ENCODE measurements at places on chromosomes 2 and 18.

- no peak overlapping the region for H3K27ac ChIP-seq
- no peaks in the 10 kb centered on the region for H3K27me3 ChIP-seq
- H3K4me1 ChIP-seq: no peaks in the 10 kb centered on the region
- H3K36me3 ChIP-seq: no peaks in the 10 kb centered on the region
Observed at GRCh38 chr2:98637401-98638147, 29.2 kb downstream of the UNC50 start.

DNA sequence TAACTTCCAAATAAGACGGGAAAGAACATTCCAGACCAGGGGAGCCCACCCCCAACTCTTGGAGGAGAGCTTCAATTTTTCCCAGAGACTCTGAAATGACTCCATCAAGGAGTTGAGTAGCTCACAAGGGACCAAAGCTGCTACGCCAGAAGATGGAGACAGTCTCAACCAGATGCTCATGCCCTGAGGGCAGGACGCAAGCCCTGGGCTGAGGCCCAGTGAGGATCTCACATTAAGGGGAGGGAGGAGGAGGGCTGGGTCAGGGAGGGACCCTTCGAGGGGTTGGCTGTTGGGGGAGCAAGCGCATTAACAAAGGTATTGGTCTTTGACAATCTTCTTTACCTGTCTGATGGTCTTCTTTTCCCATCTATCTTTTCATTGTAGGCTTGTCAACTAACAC lies 141.3 kb upstream of the SLC1A4 start:
- no peak for DNase-seq
- no peaks in the 10 kb centered on the region for H3K36me3 ChIP-seq

DNA sequence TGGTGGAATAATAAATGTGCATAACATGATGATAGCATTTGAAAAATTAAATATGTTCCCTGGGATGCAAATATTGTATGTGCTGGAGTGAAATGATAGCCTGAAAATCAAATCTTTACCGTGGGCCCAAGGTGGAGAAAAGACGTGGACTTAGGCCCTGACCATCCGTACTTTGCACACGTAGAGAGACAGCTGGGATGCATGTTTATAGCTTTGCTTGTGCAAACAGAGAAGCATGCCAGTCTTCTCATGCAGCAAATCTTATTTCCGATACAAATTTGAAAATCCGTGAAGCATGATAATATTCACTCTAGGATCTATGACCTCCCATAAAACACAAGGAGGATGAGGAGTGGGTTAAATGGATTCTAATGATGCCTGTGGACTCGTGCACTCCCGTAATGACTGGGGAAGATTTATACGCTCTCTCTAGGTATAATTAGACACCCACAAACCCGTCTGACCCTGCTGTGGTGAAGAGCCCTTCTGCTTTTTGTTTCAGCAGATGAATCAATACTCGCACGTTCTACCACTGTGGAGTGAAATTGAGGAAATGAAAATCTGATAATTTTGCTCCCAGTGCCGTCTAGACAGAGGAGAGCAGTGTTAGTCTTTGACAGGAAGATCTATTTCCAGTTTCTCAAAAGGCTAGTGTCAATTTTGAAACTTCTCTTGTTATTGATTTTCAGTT lies 810.3 kb upstream of the SALL3 start:
- no peaks in the 10 kb centered on the region for H3K27me3 ChIP-seq
- no peak for DNase-seq
- H3K4me3 ChIP-seq: no peak overlapping the region
- no peaks in the 10 kb centered on the region for H3K4me1 ChIP-seq
- H3K27ac ChIP-seq: no peak overlapping the region

- no peak overlapping the region for H3K27ac ChIP-seq
- no peak overlapping the region for H3K4me3 ChIP-seq
- H3K36me3 ChIP-seq: no peaks in the 10 kb centered on the region
- H3K4me1 ChIP-seq: no peaks in the 10 kb centered on the region
Observed at GRCh38 chr2:207265869-207266268, 100.1 kb upstream of the KLF7 start.

DNA sequence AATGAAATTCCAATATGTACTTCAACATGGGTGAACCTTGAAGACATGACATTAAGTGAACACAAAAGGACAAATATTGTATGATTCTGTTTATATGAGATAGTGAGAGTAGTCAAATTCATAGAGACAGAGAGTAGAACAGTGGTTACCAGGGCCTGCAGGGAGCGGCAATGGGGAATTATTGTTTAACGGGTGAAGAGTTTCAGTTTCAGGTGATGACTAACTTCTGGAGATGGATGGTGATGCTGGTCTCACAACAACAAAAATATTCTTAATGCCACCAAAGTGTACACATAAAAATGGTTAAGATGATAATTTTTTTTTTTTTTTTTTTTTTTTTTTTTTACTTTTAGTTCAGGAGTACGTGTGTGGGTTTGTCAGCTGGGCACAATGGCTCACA lies 109.4 kb upstream of the TMEM200C start:
- no peaks in the 10 kb centered on the region for H3K36me3 ChIP-seq
- no peaks in the 10 kb centered on the region for H3K4me1 ChIP-seq
- H3K27me3 ChIP-seq: no peaks in the 10 kb centered on the region
- H3K27ac ChIP-seq: no peak overlapping the region
- H3K4me3 ChIP-seq: no peak overlapping the region

DNA sequence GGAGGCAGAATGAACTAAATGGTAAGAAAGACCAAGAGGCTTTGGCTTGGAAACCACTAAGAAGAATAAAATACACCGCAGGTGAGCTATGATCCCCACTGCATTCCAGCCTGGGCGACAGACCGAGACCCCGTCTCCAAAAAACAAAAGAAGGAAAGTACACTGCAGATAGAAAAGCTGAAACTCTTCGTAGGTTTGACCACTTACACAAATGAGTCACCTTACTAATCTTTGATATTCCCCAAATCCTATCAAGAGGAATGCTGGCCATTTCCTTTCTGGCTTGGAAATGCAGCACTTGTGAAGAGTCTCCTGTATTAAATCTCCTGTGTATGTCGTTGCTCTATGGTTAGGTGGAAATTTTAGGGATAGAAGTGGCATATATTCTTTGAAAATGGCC lies 108.8 kb downstream of the MTCL1 start:
- H3K27me3 ChIP-seq: no peaks in the 10 kb centered on the region
- H3K4me3 ChIP-seq: no peak overlapping the region
- no peak for DNase-seq
- H3K4me1 ChIP-seq: no peaks in the 10 kb centered on the region
- H3K36me3 ChIP-seq: no peaks in the 10 kb centered on the region

GRCh38 chr18:79471046-79471445 lies 75.3 kb downstream of the NFATC1 start:
- no peaks in the 10 kb centered on the region for H3K27me3 ChIP-seq
- no peak overlapping the region for H3K4me3 ChIP-seq
- no peaks in the 10 kb centered on the region for H3K4me1 ChIP-seq
- H3K36me3 ChIP-seq: no peaks in the 10 kb centered on the region
- H3K27ac ChIP-seq: no peak overlapping the region
- DNase-seq: no peak

GRCh38 chr18:48833701-48834412 lies 116.9 kb downstream of the SMAD7 start:
- no peaks in the 10 kb centered on the region for H3K4me1 ChIP-seq
- H3K27me3 ChIP-seq: no peaks in the 10 kb centered on the region
- no peaks in the 10 kb centered on the region for H3K36me3 ChIP-seq
- peak; percentile 6 for DNase-seq
- no peak overlapping the region for H3K4me3 ChIP-seq

- H3K4me1 ChIP-seq: no peaks in the 10 kb centered on the region
- no peak for DNase-seq
- H3K36me3 ChIP-seq: no peaks in the 10 kb centered on the region
Observed at GRCh38 chr2:226307487-226308322, 491.9 kb downstream of the IRS1 start.

- H3K27me3 ChIP-seq: peaks cover 78% of the 10 kb centered on the region
- H3K36me3 ChIP-seq: no peaks in the 10 kb centered on the region
- no peak overlapping the region for H3K4me3 ChIP-seq
- no peak overlapping the region for H3K27ac ChIP-seq
- H3K4me1 ChIP-seq: no peaks in the 10 kb centered on the region
- DNase-seq: no peak
Observed at GRCh38 chr2:1866402-1867111, 122.2 kb upstream of the PXDN start.

DNA sequence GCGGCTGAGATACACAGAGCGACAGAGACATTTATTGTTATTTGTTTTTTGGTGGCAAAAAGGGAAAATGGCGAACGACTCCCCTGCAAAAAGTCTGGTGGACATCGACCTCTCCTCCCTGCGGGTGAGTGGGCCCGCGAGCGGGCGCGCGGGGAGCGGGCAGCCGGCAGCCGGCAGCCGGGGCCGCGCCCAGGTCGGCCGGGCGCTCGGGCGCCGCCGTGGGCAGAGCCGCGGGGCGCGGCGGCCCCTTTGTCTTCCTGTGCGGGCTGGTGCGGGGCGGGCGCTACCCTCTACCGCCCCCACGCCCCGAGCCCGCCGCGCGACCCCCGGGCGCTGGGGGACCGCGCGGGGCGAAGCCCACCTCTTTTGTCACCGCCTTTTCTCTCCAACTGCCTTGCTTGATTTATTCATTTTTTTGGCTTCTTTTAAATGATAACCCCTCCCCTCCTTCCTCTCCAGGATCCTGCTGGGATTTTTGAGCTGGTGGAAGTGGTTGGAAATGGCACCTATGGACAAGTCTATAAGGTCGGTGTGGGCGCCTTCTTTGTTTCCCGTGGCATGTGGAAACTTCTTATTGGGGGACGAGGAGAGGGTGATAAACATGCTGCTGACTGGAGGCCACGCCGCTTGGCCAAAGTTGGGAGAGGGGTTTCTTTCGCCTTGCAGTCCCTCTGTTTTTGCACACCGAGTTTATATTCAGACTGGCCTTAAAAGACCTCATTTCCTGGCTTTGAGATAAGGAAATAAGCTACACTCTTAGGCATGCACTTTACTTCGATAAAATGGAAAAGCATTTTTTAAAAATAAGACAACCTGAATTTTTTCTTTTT lies 722 bp downstream of the MAP4K4 start:
- DNase-seq: no peak
- H3K4me1 ChIP-seq: no peaks in the 10 kb centered on the region
- H3K27ac ChIP-seq: peak overlapping the region; percentile 74
- H3K36me3 ChIP-seq: no peaks in the 10 kb centered on the region
- H3K4me3 ChIP-seq: peak overlapping the region; percentile 81

DNA sequence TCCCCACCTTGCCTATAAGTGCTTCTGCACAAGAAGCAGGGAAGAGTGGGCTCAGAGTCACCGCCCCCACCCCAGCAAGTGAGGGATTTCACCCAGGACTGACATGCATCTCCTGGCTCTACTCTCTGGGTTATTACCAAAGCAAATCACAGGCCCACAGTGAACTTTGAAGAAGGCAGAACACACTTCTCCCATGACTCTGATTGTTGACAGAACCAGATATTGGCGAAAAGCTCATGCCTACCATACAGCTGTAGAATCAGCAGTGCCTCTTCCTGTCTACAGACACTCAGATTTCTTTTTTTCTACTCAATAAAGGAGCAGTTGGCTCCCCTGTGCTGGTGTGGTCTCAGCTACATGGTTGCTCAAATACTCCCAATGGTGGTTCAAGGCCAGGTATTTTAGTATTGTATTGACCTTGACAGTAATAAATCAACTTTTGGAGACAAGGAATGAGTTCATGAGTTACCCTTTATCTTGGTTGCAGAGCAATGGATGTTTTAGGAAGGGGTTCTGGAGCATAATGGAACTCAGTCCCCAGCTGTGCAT lies 512.9 kb upstream of the ID2 start:
- no peaks in the 10 kb centered on the region for H3K27me3 ChIP-seq
- DNase-seq: no peak
- no peak overlapping the region for H3K4me3 ChIP-seq
- no peaks in the 10 kb centered on the region for H3K36me3 ChIP-seq

- peak overlapping the region; percentile 13 for H3K4me3 ChIP-seq
- peak overlapping the region; percentile 86 for H3K27ac ChIP-seq
- DNase-seq: peak; percentile 73
- H3K36me3 ChIP-seq: no peaks in the 10 kb centered on the region
- H3K27me3 ChIP-seq: no peaks in the 10 kb centered on the region
Observed at GRCh38 chr2:236988690-236989624, 96.7 kb upstream of the COPS8 start.

GRCh38 chr2:43399515-43400264 lies 173.3 kb upstream of the ZFP36L2 start:
- H3K4me3 ChIP-seq: no peak overlapping the region
- no peak for DNase-seq
- H3K27me3 ChIP-seq: no peaks in the 10 kb centered on the region
- H3K4me1 ChIP-seq: no peaks in the 10 kb centered on the region
- no peaks in the 10 kb centered on the region for H3K36me3 ChIP-seq

- H3K36me3 ChIP-seq: no peaks in the 10 kb centered on the region
- H3K4me3 ChIP-seq: no peak overlapping the region
- no peaks in the 10 kb centered on the region for H3K4me1 ChIP-seq
- H3K27ac ChIP-seq: no peak overlapping the region
- H3K27me3 ChIP-seq: no peaks in the 10 kb centered on the region
- DNase-seq: no peak
Observed at GRCh38 chr2:156294945-156295580, 37.5 kb downstream of the NR4A2 start.

DNA sequence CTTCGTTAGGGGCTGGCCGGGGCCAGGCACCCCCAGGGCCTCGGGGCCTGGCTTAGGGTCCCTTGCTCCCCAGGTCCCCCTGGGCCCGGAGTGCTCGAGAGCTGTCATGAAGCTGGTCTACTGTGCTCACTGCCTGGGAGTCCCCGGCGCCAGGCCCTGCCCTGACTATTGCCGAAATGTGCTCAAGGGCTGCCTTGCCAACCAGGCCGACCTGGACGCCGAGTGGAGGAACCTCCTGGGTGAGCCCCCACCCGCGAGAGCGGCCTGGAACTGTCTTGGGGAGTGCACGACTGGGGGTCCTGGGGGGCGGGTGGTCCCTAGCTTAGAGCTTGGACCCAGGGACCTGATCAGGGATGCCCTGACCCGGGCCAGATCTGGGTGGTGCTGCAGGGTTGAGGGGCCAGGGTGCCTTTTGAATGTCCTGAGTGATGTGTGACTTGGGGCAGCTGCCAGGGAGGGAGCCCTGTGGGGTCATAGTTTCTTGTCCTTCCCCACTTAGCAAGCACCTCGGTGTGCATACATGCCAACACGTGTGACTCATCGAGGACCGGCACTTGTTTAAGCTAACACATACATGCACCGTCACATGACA lies 27.9 kb downstream of the GPC1 start:
- no peak overlapping the region for H3K4me3 ChIP-seq
- peak; percentile 49 for DNase-seq
- H3K36me3 ChIP-seq: no peaks in the 10 kb centered on the region
- H3K27ac ChIP-seq: no peak overlapping the region

- no peak for DNase-seq
- no peak overlapping the region for H3K27ac ChIP-seq
- H3K4me3 ChIP-seq: no peak overlapping the region
- no peaks in the 10 kb centered on the region for H3K36me3 ChIP-seq
- H3K4me1 ChIP-seq: no peaks in the 10 kb centered on the region
Observed at GRCh38 chr2:2520401-2520811, 189.3 kb upstream of the MYT1L start.
